Ovary (tissue), 10 donors: ENCODE measurements at places on chromosomes 12 and 14. TPM values are rescaled to one million over a fixed set of nuclear protein-coding genes. Genes with fewer than 3 reads are reported as not detected.
A peak's percentile ranks its signal among the peaks of the same experiment; 100 is the strongest.

- DNase-seq, result no peak
These were observed 28.3 kb upstream of the DIO2 start for GRCh38 chr14:80239631-80240030.

- DNase-seq, result no peak
These were observed 132.8 kb upstream of the DNM1L start for GRCh38 chr12:32546272-32546671.

- DNase-seq, result no peak
These were observed 199.6 kb upstream of the OTX2 start for GRCh38 chr14:57009585-57010515.

Gene LRRC9
- total RNA-seq, result not detected

GRCh38 chr14:47389535-47389934, 285.9 kb downstream of the MDGA2 start:
- DNase-seq, result no peak

GRCh38 chr12:133225527-133225926, 10.2 kb downstream of the ANHX start:
- no peak for DNase-seq

Gene PRH2
- not detected for total RNA-seq

GRCh38 chr12:52861511-52861910, 12.7 kb upstream of the KRT78 start:
- DNase-seq, result no peak

GRCh38 chr14:33794791-33795305, 156.0 kb downstream of the EGLN3 start:
- DNase-seq, result no peak

GRCh38 chr12:72272091-72272661, at the start of gene TRHDE:
Gene TRHDE, plus strand, starts transcription at chr12:72272370. Its CDS starts 274 bp downstream, at chr12:72272644.
- peak; percentile 67 for DNase-seq

DNA sequence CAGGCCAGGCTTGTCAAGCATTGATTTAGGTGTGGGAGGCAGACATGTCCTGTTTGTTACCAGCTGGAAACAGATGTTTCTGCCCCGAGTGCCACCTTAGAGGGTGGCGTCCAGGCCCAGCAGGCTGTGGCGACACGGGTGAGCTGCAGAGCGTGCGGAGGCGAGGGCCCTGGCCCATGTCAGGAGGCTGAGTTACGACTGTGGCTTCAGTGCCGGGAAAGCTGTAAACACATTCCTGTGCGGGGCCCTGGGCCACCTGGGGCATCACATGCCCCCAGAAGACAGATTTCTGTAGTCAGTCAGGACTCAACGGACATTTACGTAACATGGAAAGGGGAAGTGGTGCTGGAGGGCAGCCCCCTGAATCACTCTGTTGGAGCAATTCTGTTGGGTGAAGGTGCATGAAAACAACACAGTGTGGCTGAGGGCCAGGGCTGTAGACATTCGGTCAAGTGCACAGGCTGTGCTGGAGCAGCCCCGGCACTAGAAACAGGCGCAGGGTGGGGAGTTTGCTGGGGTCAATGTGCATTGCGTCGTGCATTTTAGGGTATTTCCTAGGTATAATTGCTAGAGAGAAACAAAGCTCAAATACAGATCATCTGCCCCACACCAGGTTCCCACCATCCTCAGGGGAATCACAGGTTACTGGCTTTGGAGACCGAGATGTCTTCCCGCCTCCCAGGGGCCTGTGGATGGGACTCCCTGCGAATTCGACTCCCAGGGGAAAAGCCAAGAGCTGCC, 291.8 kb downstream of the TMEM121 start:
- no peak for DNase-seq

GRCh38 chr12:115001571-115002180, 317.7 kb upstream of the TBX3 start:
- no peak for DNase-seq

GRCh38 chr12:115404761-115405470, 720.9 kb upstream of the TBX3 start:
- DNase-seq, result no peak

DNA sequence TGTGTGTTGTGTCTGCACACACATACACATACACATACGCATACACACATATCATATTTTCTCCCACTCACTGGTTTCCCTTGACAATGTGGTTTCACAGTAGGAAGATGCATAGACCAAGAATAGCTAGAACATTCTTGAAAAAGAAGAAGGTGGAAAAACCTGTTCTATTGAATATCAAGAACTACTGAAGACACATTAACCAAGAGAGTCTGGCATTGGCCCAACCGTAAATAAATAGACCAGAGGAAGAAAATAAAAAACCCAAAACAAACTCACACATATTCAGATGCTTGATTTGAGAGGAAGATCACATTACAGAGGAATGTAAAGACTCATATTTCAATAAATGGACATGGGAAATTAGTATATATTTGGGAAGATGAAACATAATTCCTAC, 311.3 kb downstream of the FOXG1 start:
- DNase-seq, result no peak

Gene CFAP54
- 2.1 TPM for total RNA-seq

Gene KRT79
- total RNA-seq, result not detected

- no peak for DNase-seq
These were observed 212.9 kb downstream of the PAX9 start for GRCh38 chr14:36874396-36875138.

GRCh38 chr14:48563489-48563888, 888.1 kb upstream of the MDGA2 start:
- DNase-seq, result no peak

DNA sequence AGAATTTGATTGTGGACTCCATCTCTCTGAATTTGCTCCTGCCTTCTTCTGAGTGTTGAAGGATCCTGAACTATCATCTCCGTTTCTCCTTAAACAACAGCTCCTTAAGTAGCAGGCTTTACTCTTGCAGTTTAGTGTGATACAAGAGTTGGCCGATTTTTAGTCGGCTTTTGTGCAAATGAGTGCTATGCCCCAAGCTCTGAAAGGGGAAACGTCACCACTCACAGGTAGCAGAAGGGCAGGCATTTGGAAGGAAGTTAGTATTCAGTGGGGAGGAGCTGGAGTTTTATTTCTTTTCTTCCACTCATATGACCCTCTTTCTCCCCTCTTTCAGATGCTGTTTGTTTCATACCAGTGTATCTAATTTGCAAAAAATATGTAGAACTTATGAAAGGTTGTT, 36.5 kb upstream of the LRRC10 start:
- no peak for DNase-seq

GRCh38 chr12:31872831-31873604, 86.2 kb upstream of the RESF1 start:
- DNase-seq, result no peak

GRCh38 chr14:80784820-80785219, 156.7 kb downstream of the CEP128 start:
- no peak for DNase-seq

Gene STAC3
- total RNA-seq, result 1.8 TPM

- DNase-seq, result no peak
These were observed 68.9 kb downstream of the NCOR2 start for GRCh38 chr12:124498275-124499189.

GRCh38 chr14:68564191-68564825, 228.6 kb downstream of the ZFP36L1 start:
- DNase-seq, result peak; percentile 62

DNA sequence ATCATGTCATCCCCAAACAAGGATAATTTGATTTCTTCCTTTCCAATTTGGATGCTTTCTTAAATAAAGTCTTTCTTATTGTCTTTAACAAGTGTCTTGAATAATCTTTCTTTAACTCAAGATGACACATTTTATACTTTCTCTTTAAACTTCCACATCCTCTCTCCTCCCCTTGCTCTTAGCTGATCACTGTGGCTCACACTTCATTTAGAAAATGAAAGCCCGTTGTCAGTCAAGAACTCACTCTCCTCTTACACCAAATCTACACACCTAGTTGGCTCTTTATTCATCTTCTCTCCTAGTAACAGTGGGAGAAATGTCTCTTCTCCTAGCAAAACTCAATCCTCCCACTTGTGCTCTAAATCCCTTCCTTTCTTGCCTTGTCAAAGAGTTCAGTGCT, 10.4 kb upstream of the RMST start:
- DNase-seq, result no peak

- DNase-seq, result no peak
These were observed 3.8 kb downstream of the PLEKHG7 start for GRCh38 chr12:92706594-92706993.
